ENCODE measurements at places on chromosomes 13 and 19.

- no peak for DNase-seq
Observed at GRCh38 chr19:56955637-56956216, 115.2 kb upstream of the PEG3 start.

- no peak for DNase-seq
Observed at GRCh38 chr19:48359123-48359522, 4.6 kb downstream of the TMEM143 start.

DNA sequence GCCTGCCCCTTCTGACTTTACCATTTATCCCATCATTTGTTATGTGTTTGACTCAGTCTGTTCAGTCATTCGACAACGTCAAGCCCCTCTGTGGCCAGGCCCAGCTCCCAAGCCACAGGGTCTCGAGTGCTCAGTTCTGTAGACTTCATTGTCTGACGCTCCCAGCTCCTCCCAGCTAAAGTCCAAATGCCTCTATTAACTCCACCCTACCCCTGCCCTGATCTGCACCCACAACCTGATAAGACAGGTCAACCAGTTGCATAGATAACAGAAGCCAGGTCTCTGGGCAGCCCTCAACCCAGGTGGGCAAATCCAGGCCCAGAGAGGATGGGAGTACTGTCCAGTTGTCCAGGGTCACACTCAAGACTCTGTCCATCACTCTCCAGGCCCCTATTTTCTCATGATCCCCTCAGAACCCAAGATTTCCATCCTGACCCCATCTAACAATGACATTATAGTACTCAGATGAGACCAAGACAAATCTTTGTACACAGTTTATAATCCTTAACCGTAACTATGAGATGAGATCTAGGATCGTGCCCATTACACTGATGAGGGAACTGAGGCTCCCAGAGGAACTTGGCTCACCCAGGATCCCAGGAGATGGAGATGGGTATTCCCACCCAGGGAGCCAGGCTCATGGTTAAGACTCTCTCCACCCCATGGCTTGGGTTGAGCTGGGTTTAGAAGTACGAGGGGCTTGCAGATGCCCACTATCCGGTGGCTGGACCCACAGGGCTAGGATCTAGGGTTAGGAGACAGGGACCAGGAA is 1.1 kb downstream of the TM6SF2 start:
- no peak for DNase-seq

- DNase-seq: no peak
Observed at GRCh38 chr13:37094840-37095239, 10.6 kb downstream of the CSNK1A1L start.

GRCh38 chr19:18317961-18318800 is 4.7 kb downstream of the LSM4 start:
- no peak for DNase-seq

GRCh38 chr13:101612735-101613134 is 160.3 kb downstream of the ITGBL1 start:
- DNase-seq: no peak

DNA sequence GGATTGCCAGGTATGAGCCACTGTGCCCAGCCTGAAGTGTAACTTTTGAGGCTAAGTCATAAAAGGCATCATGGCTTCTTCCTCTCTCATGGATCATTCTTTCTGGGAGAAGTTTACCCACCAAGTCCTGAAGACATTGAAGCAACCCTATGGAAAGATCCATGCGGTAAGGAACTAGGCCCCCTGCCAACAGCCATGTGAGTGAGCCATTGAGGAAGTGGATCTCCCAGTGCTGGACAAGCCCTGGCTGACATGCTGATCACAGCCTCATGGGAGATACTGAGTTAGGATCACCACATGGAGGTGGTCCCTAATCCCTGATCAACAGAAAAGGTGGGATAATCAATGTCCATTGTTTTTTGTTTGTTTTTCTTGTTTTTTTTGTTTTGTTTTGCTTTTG is 3.3 kb upstream of the NUDT19 start:
- DNase-seq: no peak

- DNase-seq: no peak
Observed at GRCh38 chr19:6278051-6278450, 1.7 kb downstream of the MLLT1 start.

- DNase-seq: no peak
Observed at GRCh38 chr13:45695198-45695730, 6.9 kb upstream of the CBY2 start.

- DNase-seq: peak; percentile 99
Observed at GRCh38 chr19:44891016-44891882, at the start of gene TOMM40. TSS of gene TOMM40 (plus strand) at chr19:44891254. CDS start at chr19:44891416, 162 bp downstream.

GRCh38 chr19:41206926-41207750 is 11.9 kb upstream of the AXL start:
- DNase-seq: no peak
